ENCODE measurements at places on chromosomes 16 and 17.

DNA sequence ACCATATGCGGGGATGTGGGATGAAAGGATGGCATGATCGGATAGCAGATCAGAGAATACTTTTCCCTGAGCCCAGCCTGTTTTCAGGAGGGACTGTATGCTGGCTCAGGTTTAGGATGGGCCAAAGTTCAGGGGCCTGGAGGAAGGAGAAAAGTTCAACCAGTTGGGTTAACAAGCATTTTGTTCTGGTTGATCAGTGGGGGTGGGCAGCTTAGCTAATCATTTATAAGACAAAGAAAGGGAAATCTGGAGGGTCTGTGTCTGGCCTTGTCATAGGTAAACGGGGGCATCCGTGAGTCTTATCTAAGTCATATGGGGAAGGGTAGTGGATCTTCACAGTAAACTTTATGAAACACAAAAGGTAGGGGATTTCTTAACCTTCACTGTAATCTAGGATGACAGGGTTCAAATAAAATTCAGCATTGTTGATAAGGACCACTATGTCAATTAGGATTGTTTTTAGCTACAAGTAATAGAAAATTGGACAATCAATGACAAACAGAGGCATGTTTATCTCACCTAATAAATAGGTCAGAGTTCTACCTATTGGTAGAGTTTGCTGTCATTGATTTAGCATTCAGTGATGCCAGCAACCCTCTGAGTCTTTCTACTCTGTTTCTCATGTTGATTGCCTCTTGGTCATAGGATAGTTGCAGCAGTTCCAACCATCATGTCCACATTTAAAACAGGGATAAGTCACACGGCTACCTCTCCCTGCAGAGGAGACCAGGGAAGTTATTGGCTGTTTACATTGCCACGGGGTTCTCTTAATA, 11.4 kb downstream of the PCTP start:
- no peak for DNase-seq

DNA sequence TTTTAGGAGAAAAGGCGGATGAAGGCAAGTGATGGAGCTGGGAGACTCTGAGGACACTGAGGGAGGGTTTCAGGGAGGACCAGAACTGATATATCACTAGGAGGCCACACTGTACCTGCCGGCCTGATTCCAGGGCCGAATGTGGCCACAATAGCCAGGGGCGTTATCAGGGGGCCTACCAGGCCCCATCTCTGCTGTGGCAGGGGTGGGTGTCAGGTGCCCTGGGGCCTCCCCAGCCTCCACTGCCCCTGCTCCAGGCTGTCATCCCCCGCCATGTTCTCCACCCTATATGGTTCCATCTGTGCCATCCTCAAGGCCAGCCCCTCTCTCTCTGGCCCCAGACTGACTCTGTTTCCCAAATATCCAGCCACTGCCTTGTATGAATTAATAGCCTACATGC, 246.5 kb downstream of the GSG1L start:
- no peak for DNase-seq

DNA sequence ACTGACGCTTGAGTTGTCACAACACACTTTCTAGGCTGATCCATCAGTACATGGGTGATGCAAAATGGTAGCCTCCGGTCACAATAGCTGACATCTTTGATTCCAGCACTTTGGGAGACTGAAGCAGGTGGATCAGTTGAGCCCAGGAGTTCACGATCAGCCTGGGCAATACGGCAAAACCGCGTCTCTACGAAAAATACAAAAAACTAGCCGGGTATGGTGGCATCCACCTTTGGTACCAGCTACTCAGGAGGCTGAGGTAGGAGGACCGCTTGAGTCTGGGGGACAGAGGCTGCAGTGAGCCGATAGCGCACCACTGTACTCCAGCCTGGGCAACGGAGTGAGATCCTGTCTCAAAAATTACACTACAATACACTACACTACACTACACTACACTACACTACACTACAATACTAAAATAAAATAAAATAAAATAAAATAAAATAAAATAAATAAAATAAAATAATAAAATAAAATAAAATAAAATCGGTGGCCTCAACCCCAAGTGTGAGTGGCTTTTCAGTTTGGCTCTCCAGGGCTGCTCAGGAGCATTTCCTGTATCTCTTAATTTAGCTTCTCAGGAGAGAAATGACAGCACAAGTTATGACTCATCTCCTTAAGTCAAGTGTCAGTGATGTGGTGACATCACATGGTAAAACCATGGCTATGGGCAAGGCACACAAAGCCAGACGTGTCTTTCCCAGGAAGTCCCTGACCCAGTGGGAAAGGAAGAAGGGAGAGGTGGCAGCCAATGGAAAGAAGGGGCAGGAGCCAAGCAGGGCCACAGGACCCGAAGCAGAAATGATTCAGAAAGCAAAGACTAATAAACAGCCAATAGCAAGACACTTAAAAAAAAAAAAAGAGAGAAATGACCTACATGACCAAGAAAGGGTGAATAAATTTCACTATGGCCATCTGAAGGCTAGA, 75.3 kb upstream of the TBC1D3K start:
- no peak for DNase-seq

DNA sequence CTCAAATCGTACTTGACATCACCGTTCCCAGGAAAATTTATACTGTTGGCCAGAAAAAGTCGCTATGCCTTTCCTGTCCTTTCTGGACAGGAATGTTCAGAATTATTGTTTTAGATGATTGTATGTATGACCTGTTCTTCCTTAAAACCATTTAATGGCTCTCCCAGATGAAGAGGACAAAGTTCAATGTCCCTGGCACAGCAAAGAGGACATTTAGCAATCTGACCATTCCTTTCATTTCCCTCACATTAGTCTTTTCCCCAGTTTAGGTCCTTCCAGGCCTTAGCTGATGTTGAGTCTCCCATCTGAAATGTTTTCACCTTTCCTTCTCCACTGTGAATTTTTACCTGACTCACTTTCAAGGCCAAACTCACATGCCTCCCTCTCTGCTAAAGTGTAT, 938.9 kb downstream of the CDH11 start:
- no peak for DNase-seq

DNA sequence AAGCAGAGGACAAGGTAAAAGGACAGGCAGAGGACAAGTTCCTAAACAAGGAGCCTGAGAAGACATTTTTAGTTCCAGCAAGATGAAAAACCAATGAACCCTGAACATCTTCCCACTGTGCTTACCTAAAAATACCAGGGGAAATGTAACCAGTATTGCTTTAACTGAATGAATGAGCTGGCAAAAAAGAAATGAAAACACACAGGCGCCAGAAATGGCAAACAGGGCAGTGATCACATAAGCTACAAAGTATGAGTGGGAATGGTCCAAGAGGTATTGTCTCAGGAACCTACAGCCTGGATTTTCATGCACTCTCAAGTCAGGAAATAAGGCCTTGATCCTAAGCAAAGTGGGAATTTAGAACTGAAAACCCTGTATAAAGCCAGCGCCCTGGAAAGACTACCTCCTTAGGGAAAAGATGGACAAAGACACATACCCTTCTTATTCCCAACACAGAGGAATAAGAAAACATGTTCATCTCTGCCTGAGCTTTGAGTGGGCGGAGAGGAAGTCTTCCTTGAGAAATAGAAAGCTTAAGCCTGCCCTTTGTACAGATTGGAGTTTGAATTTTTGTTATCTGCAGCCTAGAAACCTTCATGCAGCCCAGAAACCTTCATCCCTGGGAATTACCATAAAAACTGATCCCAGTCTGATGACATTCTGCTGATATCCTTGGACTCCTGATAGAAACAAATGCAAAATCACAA, 2.1 kb downstream of the CMTM2 start:
- no peak for DNase-seq

GRCh38 chr16:14409563-14409962, 220.5 kb downstream of the PARN start:
- no peak for DNase-seq

DNA sequence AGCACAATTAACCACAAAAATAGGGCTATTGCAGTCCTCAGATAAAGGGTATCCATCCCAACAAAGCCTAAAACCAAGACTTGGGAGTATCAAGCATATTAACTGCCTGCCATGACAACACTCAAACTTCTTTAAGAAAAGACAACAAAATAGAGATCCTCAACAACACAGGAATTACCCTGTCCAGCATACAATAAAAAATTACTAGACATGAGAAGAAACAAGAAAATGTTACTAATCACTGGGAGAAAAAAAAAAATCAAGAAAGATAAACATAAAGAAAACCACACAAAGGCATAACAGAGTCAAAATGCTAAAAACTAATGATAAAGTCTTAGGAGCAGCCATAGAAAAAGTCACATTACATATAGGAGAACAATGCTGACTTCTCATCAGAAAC, 73.9 kb downstream of the SLC39A11 start:
- no peak for DNase-seq

- no peak for DNase-seq
Measured at GRCh38 chr16:65509172-65509571, 387.3 kb upstream of the CDH11 start.

DNA sequence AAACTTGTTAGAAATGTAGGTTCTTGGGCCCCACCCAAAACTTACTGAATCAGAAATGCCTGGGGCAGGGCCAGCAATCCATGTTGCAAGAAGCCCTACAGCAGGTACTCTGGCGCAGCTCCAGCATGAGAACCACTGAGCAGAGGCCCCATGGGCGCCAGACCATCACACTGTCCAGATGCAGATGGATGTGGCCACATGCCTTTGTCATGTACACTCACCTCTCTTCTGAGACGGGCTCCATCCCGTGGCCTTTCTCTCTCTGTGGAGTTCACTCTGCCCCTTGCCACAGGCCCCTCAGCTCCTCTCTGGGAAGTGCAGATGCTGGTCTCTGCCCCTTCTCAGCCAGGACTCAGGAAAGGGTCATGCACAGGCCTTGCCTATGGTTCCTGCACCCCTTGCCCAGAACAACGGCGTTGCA, 2.3 kb upstream of the CCNF start:
- no peak for DNase-seq

DNA sequence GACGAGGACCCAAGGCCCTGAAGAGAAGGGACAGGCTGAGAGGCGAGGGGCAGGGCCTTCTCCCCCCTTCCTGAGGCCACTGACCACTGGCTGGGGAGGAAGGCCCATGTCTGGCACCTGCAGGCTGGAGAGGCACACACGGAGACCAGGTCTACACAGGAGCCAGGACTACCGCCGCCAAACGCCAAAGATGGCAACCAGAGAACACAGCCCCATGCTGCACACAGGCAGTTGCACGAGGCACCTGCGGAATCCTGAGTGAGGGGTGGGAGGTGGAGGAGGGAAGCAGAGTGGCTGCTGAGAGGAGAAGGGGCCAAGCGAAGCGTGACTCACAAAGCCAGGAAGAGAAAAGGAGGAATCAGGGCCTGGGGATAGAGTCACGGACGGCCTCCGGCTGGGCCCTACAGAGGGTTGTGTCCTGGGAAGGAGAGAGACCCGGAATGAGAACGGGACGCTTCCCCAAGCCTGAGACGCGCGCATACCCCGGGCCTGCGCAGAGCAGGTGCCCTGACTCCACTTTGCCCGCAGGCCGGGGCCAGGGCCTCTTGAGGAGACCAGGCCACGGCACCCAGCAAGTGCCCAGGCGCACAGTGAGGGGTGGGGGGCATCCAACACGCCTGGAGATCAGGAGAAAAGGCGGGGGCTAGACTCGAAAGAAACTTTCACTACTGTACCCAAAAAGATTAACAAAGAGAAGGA, 28.7 kb upstream of the C16orf95 start:
- no peak for DNase-seq

DNA sequence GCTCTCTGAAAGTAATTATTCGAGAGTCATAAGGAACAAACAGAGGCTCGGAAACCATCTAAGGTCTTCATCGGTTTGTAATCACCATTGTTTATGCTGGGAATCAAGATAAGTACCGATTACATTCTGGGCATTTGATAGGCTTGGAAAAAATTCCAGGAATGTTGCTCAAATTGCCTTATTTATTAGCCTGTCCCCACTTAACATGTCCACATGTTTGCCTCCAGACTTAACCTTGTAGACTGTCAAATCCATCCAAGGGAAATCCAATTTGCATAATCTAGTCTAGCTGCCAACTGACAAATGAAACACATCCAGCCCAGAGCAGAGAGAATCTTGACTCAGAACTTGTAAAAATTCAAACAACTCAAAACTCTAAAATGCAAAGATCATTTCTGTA, 51.3 kb upstream of the TMC5 start:
- no peak for DNase-seq

DNA sequence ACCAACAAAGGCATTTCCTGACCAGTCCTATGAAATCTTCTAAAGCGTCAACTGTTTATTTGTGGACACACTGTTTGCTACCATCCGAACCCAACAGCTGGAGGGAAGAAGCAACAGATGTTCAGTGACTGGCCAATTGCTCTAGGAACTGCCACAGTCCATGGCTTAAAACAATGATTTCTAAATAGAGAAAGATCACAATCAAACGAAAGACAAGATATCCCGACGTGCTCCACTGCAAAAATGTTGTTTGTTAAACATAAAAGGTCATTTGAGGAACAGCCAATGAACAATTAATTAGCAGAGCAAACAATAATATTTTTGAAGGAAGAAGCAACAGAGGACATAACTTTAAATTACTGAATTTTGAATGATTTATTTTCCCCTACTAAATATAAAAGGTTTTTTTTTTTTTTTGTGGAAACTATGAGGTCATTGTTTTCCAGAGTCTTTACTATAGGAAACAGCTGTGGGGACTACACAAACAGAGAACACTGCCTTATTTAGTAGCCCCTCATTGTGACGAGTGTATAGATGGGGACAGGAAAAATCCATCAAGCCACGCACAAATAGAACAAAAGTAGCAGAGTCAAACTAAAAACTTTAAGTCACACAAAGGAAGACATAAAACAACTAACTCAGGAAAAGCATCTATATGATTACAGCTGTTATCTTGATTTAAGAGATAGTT, 17.2 kb downstream of the USP31 start:
- DNase-seq: no peak

- no peak for DNase-seq
Measured at GRCh38 chr17:47731396-47731795, 1.6 kb upstream of the TBX21 start.

DNA sequence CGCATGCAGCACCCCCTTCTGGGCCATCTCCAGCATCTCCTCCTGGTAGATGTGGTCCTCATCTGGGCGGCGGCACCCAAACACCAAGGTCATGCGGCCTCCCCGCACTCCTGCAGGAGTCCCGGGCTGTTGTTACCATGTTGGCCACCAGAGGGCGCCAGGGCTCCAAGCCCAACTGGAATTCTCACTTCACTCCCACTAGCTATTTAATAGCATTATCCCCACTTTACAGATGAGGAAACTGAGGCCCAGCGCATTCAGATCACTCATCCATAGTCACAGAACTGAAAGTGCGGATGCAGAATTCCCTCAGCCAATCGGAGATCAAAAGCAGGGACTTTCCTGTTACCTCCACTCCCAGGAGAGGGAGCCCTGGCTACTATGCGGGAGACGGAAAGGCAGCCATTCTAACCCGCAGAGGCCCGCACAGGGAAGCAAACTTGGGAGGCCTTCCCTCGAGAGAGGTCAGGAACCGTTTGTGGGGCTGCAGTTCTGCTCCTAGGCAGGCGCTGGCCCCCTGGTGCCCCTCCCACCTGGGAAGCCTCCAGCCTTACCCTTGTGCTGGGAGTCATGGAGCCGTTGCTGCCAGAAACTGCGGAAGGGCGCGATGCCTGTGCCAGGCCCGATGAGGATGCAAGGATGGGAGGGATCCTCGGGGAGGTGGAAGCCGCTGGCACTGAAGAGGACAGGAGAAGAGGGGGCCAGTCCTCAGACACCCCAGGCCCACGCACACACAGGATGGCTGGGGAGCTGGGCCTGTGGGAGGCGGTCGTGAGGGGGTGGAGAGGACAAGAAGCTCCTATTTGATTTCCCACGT, 40.1 kb downstream of the NOS2 start:
- peak; percentile 68 for DNase-seq

GRCh38 chr17:66667491-66668030, 167.4 kb upstream of the CACNG5 start:
- no peak for DNase-seq

GRCh38 chr17:69460963-69461922, 46.7 kb downstream of the MAP2K6 start:
- no peak for DNase-seq

- peak; percentile 24 for DNase-seq
Measured at GRCh38 chr17:74514632-74515334, 16.5 kb downstream of the CD300LB start.
